ENCODE measurements at places on chromosomes 3 and 15. TPM values are rescaled to one million over a fixed set of nuclear protein-coding genes. Genes with fewer than 3 reads are reported as not detected.

The KBTBD13 gene
- polyA plus RNA-seq, result not detected

The PP2D1 gene
- not detected for polyA plus RNA-seq

The GRM2 gene
- not detected for polyA plus RNA-seq

The KCNAB1 gene
- not detected for polyA plus RNA-seq

The ADGRG7 gene
- polyA plus RNA-seq, result 7.4 TPM

The TNFAIP8L3 gene
- polyA plus RNA-seq, result 9.2 TPM

The FANCD2OS gene
- polyA plus RNA-seq, result not detected

The PPARG gene
- 48.3 TPM for polyA plus RNA-seq

DNA sequence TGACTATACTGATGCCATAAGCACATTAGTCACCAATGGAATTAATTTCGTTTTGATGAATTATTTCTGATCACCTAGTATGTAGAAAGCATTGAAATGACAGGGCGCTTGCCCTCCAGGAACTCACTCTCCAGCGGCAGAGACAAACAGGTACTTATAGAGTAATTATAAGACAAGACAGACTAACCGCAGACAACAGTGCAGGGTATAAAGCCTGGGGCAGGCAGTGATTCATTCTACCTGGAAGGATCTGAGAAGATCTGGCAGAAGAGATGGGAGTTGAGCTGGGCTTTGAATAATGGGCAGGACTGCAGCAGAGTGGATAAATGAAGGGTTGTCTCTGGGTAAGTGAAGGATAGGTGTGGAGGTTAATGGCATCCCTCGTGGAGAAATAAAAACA is 331.8 kb downstream of the FGF12 start:
- DNase-seq, result no peak

DNA sequence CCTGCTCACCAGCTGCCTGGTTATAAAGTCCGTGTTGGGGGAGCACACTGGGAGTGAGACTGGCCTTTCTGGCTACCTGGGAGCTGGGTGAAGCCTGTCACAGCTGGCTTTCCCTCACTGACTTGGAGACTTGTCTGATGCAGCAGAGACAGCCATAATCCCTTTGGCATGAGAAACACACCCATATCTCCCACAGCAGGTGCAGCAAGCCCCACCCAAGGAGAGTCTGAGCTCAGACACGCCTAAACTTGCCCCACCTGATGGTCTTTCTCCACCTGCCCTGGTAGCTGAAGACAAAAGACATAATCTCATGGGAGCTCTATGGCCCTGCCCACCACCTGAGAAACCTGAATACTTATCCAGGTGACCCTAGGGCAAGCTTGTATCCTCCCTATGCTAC is 54.8 kb downstream of the NMD3 start:
- no peak for DNase-seq

DNA sequence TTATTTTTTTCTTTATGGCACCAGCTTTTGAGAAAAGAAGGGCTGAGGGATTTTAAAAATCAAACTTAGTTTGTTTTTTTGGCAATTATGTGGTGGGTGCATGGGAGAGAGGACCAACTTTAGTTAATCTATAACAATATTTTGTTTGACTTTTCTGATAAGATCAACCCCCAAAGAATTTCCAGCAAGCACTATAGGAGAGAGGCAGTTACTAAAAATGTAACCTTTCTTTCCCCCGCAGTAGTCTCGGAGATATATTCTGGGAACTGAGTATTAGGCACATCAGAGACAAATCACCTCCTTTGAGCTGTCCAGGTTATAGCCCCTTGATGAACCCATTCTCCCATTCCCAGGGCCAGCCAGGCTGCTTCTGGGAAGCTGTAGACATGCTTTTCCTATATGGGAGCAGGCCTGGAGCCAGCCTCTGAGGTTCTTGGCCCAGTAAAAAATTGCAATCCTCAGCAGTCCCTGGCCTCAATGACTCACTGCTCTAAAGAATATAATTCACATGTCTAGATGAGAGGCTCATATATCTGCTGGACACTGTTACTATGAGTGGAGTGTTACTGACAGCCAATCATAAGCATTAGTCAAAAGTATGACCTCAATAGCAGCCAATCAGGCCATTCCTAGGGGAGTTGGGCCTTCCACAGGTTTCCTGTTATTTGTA is 138.3 kb upstream of the AGBL1 start:
- no peak for DNase-seq

DNA sequence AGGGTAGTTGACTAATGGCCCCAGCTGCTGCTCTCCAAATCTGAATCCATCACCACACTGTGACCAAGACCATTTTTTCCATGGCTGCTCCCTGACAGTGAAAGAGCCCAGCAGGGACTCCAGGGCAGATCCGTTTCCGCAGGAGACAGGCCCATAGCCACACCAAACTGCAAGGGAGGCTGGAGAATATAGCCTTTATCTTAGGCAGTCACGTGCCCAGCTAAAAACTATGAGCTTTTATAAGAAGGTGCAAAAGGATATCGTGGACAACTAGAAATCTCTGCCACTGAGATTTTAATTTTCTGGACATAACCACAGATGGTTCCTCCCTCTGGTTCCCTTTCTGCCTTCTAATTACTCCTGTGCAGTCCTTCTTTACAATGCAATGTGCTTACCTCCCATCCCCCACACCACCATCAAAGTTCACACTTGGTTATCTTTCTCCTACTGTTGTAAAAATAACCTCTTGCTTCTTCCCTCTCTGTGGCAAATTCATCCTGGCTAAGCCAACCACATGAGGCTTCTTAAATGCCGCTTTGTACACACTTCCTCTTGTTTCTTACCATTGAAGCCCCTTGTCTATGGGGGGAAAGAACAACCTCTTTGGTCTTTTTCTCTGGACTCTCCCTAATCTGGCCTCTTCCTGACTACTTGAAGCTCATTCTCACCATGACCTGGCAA is 233.7 kb downstream of the SHQ1 start:
- no peak for DNase-seq

GRCh38 chr3:30751610-30752299 is 142.7 kb downstream of the GADL1 start:
- DNase-seq, result no peak

- DNase-seq, result no peak
Observed at GRCh38 chr3:13541691-13542090, 7.2 kb upstream of the FBLN2 start.

DNA sequence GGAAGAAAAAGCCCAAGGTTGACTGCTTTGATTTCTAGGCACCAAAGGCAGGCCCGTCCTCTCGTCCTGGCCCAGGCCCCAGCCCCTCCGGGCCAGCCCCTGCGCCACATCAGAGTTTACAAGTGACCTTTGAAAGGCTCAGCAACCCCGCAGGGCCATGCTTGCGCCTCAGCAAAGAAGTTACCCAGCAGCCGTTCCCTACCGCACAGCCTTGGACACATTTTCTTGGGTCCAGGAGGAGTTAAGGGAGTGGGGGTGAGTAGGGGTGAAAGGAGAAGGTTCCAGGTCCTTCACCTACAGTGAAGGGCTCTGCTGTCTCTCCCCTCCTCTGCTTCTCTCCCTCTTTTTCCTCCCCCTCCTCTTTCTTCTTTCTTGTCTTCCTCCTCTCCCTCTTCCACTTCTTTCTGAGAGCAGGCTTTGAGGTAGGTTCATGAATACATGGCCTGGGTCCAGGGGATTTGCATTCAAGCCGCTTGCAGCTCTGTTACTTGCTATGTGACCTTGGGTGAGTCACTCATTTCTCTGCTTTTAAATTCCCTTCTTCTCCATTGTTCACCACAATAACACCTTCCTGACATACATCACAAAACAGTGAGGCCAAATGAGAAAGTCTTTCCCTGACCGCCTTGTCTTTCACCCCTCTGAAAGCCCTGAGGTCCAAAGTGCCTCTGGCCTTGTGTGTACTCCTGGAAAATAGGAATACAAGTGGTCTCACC is 223.3 kb upstream of the TPRG1 start:
- peak; percentile 84 for DNase-seq

DNA sequence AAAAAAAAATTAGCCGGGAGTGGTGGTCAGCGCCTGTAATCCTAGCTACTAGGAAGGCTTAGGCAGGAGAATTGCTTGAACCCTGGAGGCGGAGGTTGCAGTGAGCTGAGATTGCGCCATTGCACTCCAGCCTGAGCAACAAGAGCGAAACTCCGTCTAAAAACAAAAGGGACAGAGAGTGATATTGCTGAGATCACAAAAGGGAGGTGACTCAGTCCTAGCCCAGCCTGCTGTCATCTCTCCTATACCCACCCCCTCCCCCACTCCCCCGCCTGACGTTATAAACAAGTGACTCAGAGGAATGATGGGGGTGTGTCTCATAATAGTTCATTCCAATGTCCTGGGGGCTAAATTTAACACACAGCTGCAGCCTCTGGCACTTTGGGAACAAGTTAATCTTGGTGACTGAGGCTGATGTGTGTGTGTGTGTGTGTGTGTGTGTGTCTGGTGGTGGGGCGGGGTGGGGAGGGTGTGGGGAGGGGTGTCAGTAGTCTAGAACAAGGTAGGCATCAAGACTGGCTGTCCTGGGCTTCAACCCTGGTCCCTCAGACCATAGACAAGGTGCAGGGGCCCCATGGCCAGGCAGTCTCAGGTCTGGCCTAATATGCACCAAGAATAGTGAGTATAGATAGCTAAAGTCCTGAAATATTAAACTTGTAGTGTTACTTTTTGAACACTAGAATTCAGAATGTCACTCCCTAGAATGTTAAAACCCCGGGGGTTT is 1.3 kb upstream of the KLHL40 start:
- DNase-seq, result peak; percentile 86

- DNase-seq, result no peak
Observed at GRCh38 chr3:120985242-120985641, 77.2 kb downstream of the STXBP5L start.

DNA sequence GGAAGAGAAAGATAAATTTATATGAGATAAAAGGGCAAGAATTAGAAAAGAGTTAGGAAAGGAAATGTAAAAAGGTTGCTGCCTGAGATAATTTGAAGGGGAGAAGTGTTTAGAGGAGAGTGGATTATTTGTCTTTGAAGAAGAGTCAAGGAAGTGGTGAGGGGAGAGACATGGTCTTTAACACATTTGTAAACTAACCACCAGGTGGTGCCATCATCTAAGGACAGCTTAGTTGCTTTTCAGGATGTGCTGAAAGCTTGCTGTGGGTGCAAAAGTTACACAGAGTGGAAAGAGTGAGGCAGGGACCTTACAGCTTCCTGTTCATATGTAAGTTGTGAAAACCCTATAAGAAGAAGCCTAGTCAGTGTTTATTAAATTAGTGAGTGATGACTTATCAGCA is 114.1 kb upstream of the DNAJC19 start:
- DNase-seq, result no peak

DNA sequence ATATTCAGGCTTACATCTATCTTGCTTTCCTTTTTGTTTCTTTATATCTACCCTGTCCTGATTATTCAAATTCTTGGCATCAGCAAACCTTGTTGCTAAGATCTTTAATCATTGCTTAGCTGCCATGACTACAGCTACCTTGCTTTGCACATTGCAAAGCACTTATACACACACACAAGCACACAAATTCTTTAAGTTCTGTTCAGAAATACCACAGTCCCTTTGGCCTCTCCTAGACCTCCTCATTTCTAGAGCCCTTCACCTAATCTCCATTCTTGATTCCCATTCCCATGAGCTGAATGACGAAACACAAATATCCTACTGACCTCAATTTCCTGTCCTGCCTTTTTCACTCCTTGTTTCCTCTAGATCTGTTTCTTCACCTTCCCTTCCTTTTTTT is 409.6 kb downstream of the UNC13C start:
- no peak for DNase-seq

DNA sequence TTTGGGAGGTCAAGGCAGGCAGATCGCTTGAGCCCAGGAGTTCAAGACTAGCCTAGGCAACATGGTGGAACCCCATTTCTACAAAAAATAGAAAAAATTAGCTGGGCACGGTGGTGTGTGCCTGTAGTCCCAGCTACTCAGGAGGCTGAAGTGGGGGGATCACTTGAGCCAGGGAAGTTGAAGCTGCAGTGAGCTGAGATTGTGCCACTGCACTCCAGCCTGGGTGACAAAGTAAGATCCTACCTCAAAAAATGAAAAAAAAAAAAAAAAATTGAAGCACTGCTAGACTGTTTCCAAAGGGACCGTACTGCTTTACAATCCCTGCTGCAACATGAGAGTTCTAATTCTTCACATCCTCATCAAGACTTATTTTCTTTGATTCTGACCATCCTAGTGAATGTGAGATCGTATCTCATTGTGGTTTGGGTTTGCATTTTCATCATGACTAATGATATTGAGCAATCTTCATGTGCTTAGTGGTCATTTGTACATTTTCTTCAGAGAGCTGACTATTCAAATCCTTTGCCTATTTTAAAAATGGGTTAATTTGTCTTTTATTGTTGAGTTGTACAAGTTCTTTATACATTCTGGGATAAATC is 10.8 kb downstream of the CMTM8 start:
- no peak for DNase-seq

DNA sequence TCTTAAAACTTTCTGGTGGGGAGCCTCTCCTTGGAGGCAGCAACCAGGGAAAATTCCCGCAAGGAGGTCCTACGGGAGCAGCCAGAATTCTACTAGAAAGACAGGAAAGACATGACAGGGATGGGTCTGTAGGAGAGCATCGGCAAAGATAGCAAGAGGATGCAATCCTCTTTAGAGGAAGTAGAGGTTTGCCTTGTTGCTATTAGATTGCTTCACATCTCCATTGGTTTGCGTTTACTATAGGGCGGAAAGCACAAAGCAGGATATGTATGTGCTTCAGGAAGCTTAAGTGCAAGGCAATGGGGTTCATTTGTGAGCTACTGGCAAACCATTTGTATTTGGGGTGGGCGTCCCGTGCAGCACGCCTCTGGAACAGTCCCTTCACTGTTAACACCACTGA is 193.0 kb downstream of the RORA start:
- DNase-seq, result no peak

DNA sequence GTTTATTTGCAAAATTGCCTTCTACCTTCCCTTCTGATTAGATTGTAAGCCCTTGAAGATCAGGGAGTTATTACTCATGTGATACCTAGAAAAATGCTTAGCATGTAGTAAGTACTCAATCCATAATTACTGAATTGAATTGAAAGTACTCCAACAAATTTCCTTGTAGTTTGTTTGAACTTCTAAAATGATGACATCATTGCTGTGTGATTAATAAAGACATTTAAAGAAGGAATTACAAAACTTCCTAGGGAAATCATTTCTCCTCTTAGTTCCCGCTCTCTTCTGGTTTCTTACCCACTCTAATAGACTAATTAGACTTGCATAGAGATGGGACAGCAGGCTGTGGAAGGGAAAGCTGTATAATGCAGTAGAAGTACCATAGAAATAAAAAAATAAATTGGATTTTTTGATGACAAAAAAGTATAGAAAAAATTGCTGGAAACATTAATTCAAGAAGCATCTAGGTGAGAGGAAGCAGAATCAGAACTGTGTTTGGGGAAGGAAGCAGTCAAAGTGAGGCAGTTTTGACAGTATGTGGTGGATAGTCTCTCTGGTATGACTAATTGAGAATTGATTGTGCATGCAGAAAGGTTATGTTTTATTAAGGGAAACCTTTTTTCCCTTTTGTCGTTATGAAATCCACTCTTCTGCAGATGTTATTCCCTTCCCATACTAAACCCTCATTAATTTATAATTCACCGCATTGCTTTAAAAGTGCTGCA is 93.0 kb downstream of the ALCAM start:
- no peak for DNase-seq
